Mesendoderm (in vitro differentiated cells): ENCODE measurements at places on chromosomes 7 and 10.

DNA sequence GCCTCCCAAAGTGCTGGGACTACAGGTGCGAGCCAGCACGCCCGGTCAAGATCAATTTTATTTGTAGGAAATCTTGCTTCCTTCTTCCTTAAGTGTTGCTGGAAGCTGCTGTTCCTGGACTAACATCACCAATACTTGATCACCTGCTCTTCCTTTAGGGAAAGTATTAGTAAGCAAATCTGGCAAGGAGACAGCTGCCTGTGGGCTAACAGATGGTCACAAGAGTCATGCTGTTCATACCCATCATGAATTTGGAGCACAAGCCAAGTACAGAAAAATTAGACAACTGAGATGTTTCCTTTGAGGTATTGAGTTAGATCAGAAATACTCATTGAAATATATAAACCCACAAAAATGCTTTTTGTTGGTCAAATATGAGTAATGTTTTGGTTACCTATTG lies 27.9 kb downstream of the BAIAP2L1 start:
- DNase-seq = no peak

DNA sequence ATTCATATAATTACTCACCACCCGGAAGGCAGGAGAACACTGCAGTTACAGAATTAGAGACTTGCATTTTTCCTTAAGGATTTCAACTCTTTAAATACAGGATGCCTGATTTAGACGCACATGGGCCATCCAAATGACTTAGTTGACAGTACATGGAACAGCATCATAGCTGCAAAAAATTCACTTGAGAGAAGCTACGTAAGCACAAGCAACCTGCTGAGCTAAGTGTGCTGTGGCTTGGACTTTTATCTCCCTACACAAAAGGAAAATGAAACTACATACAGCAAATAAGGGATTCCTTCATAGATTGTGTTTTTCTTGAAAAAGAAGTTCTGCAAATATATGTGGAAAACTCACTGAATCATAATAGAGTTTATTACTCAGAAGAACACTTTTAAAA lies 152.6 kb downstream of the POU6F2 start:
- no peak for DNase-seq

- peak; percentile 72 for DNase-seq
Measured at GRCh38 chr7:100585511-100586265, at the start of gene LRCH4. TSS of gene LRCH4 (minus strand) at chr7:100586129. CDS start at chr7:100586100, 29 bp downstream.

GRCh38 chr7:46908770-46909169 lies 673.1 kb downstream of the TNS3 start:
- DNase-seq = no peak

GRCh38 chr10:69465457-69466157 lies 14.3 kb downstream of the TSPAN15 start:
- DNase-seq = no peak

DNA sequence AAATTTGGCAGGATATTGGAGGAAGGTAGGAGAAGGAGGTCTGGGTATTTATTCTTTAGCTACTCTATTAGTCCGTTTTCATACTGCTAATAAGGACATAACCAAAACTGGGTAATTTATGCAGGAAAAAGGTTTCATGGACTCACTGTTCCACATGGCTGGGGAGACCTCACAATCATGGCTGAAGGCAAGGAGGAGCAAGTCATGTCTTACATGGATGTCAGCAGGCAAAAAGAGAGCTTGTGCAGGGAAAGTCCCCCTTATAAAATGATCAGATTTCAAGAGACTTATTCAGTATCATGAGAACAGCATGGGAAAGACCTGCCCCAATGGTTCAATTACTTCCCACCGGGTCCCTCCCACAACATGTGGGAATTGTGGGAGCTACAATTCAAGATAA lies 1.9 kb upstream of the INMT start:
- DNase-seq = no peak

GRCh38 chr10:70557086-70557845 lies 45.3 kb downstream of the PRF1 start:
- no peak for DNase-seq

GRCh38 chr10:81019029-81019890 lies 481.6 kb downstream of the SH2D4B start:
- peak; percentile 84 for DNase-seq

DNA sequence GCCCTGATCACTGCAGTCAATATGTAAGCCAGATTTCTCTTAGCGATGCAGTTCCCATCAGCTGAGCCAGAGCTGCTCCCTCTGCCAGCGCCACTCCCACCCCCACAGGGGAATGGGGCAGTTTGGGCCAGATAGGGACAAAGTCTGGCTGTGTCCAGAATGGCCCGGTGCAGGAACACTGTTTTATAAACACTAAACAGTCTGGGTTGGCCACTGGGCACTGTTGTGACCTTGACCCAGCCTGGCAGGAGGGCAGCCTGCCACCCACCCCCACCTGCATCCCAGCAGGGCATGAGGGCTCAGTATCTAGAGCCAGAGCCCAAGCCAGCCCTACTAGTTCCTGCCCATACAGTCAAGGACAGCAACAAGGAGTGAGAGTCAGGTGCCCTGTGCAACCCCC lies 1.3 kb downstream of the OGDHL start:
- no peak for DNase-seq

- DNase-seq = peak; percentile 29
Measured at GRCh38 chr10:126147866-126148587, 240.2 kb downstream of the ADAM12 start.

- DNase-seq = peak; percentile 34
Measured at GRCh38 chr7:127251465-127252376, 1.0 kb downstream of the GRM8 start.

DNA sequence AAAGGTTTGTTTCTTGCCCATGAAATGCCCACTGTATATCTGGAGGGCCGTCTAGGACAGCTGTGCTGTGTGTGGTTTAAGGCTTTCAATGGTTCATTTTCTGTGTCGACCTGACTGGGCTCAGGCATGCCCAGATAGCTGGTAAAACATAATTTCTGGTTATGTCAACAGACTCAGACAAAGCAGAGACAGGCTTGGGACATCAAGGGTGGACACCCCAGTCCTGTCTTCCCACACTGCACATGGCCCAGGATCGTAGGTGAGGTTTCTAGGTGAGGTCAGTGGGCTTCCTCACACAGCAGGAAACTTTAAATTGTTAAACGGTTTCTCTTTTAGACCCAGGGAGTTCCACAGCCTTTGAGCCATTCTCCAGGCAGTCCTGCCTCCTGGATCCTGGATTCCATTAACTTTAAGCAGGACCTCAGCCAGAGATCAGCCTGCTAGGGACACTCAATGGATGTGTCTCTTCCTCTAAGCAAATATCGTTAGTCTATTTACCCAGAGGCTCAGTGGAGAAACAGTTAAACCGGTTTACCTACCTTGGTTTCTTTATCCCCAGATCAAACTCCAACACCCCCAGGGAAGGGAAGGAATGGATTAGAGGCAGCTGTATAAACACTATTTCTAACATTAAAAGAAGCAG lies 66.4 kb downstream of the ST8SIA6 start:
- DNase-seq = peak; percentile 77

DNA sequence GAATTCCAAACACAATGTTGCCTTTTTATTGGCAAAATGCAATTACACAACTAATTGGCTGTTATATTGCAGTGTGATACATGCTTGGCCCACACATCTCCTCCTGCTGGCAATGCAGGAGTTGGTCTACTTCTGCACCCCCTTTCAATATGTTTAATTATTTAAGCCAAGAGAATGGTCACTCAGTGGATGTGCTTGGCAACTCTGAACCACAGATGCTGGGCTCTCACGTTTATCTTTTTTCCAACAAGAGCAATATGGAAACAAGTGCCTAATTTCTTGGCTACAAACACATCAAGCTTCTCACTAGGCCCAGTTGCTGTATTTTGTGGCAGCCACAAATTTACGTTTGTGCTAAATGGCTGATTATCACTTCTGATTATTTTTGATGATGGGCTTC lies 1149.2 kb upstream of the CELF2 start:
- DNase-seq = no peak

DNA sequence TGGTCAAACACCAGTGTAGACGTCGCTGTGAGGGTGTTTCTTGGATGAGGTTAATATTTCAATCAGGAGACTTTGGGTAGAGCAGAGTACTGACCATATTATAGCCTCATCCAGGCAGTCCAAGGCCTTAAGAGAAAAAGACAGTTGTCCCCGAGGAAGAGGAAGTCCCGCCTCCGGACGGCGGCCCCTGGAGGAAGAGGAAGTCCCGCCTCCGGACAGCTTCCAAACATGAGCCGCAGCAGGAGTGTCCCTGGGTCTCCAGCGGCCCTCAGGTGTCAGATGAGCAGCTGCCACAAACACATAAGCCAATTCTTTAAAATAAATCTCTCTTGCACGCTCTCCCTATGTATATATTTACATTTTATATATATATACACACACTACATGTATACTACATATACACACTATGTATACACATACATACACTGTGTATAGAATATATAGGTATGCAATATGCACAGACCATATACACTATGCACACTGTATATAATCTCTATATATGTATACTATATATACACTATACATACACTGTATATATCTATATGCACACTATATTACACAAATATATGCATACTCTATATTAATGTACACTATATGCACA lies 37.5 kb downstream of the PWWP2B start:
- DNase-seq = no peak

DNA sequence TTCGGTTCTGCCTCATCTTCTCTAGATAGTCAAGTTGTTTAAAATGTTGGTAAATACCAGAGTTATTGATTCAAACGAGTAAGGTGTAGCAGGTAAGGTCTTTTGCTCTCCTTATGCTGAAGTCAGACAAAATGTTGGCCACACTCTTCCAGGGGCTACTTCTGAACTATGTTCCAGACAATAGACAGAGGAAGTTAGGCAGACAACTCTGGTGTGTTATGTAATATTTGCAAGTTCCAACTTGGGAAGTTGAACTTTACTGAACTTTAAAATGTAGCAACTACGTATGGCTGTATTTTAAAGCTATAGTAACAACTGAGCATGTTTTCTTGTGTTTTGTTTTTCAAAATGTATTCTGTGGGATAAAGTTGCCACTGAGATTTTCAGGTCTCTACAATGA lies 125.7 kb upstream of the NEBL start:
- no peak for DNase-seq

DNA sequence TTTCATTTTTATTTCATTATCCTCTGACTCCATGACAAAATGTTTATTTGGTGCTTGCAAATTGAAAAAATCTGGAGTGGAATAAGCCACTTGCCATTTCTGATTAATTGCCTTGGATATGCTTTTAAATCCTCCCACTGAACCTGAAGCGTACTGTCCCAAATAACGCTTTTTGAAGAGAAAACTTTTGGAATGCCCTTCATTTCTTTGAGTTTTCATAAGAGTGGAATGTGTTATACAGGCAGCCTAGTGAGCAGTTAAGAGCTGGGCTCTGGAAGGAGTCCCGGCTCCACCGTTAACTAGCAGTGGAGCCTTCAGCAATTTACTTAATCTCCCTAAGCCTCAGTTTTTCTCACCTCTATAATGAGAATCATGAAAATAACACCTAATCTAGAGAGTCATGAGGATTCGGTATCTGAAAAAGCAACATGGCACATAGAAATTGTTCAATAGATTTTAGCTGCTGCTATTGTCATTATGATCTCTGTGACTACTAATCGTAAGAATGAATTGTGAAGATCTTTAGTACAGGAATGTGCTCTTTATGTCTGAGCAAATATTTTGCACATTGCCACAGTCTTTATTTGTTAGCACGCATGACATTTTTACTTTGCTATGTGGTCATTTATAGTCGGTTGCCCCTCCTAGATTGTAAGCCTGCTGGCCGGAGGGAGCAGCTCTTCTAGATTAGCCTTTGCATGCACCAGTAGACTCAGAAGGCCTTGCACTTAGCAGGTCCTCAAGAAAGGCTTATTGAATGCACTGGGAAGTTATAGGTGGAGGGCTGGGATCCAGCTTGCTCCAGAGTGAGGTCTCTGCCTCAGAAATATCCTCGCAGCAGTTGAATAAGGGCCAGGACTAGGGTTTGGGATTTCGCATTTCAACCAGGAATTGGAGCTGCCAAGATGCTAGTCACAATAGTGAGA lies 59.4 kb downstream of the PLCE1 start:
- DNase-seq = no peak

GRCh38 chr7:95534796-95535195 lies 49.1 kb downstream of the ASB4 start:
- DNase-seq = no peak

- DNase-seq = no peak
Measured at GRCh38 chr10:106107706-106108105, 1056.8 kb downstream of the SORCS1 start.

GRCh38 chr7:55409482-55410225 lies 44.5 kb downstream of the LANCL2 start:
- DNase-seq = no peak

GRCh38 chr10:125008689-125009638 lies 67.0 kb downstream of the ZRANB1 start:
- peak; percentile 45 for DNase-seq

GRCh38 chr10:66934711-66935110 lies 8.9 kb downstream of the LRRTM3 start:
- DNase-seq = no peak

GRCh38 chr10:75858339-75858738 lies 426.9 kb downstream of the LRMDA start:
- DNase-seq = peak; percentile 26

DNA sequence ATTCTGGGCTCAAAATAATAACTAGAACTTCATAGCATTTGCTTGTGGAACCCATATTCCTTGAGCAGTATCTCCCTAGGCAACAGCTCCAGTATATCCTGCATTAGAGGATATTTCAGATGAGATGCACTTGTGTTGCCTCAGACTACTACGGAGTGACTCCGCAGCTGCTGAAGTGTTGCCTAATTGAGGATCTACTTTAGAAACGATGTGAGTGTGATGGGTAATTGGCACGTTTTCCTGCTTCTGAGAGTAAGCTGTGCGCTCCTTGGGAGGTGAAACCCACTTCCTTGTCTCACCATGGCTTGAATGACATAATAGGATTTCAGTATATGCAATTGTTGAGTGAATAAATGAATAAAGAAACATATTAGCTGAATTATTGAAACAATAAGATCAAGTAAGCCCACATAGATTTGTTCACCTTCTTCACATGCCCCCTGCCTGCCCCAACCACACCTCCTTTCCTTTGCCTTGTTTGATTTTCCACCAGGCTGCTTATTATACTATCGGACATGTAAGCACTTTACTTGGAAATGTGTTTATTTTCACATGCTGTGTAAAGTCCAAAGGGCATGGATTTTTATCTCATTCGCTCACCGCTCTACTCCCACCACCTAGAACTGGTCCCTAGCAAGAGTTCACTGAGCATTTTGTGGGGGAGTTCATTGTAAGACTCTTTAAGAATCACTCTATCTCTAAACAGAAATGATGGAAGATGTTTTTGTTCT lies 303.8 kb downstream of the KCNMA1 start:
- DNase-seq = no peak

DNA sequence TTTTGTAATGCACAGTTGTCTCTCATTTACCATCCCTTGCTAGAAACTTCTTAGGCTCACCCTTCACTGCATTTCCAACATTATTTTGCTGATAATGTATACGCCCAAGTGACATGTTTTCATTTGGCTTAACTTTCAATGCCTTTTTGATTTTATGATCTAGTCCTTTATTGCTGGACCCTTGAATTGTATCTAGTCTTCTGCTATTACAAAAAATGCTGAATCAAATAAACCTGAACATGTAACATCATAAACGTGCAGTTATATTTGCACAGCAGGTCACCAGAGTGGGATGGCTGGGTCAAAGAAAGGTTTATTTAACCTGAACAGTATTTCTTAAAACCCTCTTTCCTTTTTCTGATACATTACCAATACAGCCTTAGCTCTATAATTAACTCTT lies 63.0 kb downstream of the MINDY3 start:
- DNase-seq = no peak
